Natural killer cell (primary cell): ENCODE measurements at places on chromosomes 12 and 14. TPM values are rescaled to one million over a fixed set of nuclear protein-coding genes. Genes with fewer than 3 reads are reported as not detected.
A peak's percentile ranks its signal among the peaks of the same experiment; 100 is the strongest.

DNA sequence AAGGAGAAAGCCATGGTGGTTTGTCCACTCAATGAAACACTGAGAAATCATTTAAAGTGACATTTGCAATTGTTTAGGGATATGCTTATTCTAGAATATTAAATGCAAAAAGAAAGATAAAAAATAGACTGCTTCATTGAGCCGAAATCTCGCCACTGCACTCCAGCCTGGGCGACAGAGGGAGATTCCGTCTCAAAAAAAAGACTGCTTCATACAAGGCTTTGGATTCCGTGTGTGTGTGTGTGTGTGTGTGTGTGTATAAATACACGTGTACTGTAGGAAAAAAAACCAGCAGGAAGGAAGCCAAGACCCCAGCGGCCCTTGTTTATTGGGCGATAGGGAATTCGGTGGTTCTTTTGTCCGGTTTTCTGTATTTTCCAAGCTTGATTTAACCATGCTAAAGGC, 3.2 kb upstream of the ZNF839 start:
- H3K4me3 ChIP-seq, result peak overlapping the region; percentile 42
- H3K27ac ChIP-seq, result peak overlapping the region; percentile 33
- peaks cover 53% of the 10 kb centered on the region for H3K4me1 ChIP-seq
- H3K36me3 ChIP-seq, result no peaks in the 10 kb centered on the region
- DNase-seq, result peak; percentile 72

Gene OR4L1
- not detected for total RNA-seq

Gene ERP27
- total RNA-seq, result 12.3 TPM

- no peaks in the 10 kb centered on the region for H3K27me3 ChIP-seq
- H3K4me1 ChIP-seq, result peaks cover 5% of the 10 kb centered on the region
- H3K36me3 ChIP-seq, result peaks cover 6% of the 10 kb centered on the region
- DNase-seq, result no peak
- no peak overlapping the region for H3K4me3 ChIP-seq
- no peak overlapping the region for H3K27ac ChIP-seq
Measured at GRCh38 chr14:96574633-96575632, 72.8 kb downstream of the PAPOLA start.

Gene C2CD5
- total RNA-seq, result 42.8 TPM

Gene SMOC1
- not detected for total RNA-seq

Gene TOMM20L
- total RNA-seq, result not detected

GRCh38 chr12:115473257-115473956, 789.4 kb upstream of the TBX3 start:
- no peaks in the 10 kb centered on the region for H3K27me3 ChIP-seq
- no peak overlapping the region for H3K4me3 ChIP-seq
- H3K27ac ChIP-seq, result no peak overlapping the region
- no peak for DNase-seq
- no peaks in the 10 kb centered on the region for H3K4me1 ChIP-seq
- H3K36me3 ChIP-seq, result no peaks in the 10 kb centered on the region

DNA sequence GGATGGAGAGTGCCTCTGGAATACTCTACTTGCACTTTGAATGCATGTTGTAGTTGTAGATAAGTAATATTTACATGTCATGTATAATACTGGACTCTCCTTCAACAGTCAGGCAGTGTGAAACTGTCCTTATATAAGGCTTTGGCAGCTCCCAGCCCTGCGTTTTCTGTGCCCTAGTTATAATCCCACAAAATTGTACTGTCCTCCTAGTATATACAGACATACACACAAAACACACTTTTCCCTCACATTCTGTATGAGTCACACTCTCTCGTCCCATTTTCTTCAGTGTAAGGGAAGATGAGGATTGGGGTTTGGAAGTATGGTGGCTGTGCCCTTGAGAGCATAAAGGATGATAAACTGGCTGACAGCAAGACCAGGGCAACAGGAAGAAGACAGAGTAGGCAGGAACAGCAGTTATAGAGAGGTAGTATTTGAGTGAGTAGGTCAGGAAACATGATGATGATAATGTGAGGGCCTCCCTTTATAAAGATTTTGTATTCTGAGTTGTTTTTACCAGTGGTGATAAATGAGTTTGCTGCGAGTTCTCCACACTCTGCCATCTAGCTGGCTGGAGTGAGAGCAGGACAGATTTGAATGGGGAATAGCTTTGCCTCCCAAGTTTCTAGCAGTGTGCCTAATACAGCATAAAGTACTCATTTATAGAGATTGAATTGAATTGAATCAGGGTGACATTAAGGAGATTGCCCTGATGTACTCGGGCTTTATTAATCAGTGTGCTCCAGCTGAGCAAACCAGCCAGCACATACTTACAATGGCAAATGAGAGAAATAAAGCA, 5.0 kb downstream of the CREBL2 start:
- H3K27ac ChIP-seq, result no peak overlapping the region
- peak; percentile 39 for DNase-seq
- H3K36me3 ChIP-seq, result no peaks in the 10 kb centered on the region
- H3K4me1 ChIP-seq, result peaks cover 7% of the 10 kb centered on the region

Gene KCNC2
- total RNA-seq, result not detected

DNA sequence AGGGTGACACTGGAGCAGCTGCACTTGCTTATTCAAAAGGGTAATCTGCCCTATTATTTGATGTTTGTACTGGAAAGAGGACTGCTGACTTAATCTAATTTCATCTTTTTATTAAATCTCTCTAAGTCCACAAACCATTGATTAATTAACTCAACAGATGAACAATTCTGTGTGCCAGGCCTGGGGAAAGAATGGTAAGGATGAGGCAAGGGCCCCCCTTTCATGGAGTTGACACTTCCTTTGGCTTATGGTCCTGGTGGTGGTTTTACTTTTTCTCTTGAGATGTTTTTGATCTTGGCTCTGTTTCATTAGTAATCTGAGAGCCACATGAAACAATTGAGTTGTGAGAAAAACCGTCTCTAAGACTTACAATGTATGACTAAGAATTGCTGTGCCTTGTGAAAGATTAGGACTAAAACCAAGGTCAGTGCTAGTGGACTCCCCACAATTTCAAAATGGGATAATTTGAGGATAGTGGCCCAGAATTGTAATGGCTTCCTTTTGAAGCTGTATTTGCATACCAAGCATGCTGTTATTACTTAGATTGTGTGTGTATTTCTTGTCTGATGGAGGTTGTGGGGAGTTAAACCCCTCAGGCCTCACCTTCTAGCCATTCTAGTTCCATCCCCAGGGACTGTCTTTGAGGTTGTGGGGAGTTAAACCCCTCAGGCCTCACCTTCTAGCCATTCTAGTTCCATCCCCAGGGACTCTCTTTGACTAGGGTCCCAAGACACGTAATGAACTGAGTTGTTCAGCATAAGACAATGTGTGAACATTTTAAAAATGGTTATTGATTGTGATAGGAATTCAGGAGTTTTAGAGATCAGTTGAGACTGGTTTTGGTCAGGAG, 52.5 kb upstream of the EVL start:
- H3K36me3 ChIP-seq, result no peaks in the 10 kb centered on the region
- H3K27me3 ChIP-seq, result no peaks in the 10 kb centered on the region
- no peak for DNase-seq
- no peaks in the 10 kb centered on the region for H3K4me1 ChIP-seq
- H3K27ac ChIP-seq, result no peak overlapping the region
